ENCODE measurements at places on chromosomes 1 and 21.

- no peak for DNase-seq
Measured at GRCh38 chr1:12320486-12320885, 90.7 kb downstream of the VPS13D start.

DNA sequence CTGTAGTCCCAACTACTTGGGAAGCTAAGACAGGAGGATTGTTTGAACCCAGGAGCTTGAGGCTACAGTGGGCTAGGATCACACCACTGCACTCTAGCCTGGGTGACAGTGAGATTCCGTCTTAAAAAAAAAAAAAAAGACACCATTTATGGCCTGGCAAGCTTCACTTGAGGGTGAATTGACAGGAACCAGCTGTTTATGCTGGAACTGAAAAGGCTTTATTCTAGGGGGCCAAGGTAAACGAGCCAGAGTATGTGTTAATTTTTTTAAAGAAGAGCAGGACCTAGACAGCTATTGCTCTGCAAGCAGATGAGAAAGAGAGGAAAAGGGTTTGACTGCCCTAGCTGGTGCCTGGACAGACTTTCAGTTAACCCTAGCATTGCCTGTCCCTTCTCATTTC is 37.0 kb downstream of the S100A6 start:
- no peak for DNase-seq

DNA sequence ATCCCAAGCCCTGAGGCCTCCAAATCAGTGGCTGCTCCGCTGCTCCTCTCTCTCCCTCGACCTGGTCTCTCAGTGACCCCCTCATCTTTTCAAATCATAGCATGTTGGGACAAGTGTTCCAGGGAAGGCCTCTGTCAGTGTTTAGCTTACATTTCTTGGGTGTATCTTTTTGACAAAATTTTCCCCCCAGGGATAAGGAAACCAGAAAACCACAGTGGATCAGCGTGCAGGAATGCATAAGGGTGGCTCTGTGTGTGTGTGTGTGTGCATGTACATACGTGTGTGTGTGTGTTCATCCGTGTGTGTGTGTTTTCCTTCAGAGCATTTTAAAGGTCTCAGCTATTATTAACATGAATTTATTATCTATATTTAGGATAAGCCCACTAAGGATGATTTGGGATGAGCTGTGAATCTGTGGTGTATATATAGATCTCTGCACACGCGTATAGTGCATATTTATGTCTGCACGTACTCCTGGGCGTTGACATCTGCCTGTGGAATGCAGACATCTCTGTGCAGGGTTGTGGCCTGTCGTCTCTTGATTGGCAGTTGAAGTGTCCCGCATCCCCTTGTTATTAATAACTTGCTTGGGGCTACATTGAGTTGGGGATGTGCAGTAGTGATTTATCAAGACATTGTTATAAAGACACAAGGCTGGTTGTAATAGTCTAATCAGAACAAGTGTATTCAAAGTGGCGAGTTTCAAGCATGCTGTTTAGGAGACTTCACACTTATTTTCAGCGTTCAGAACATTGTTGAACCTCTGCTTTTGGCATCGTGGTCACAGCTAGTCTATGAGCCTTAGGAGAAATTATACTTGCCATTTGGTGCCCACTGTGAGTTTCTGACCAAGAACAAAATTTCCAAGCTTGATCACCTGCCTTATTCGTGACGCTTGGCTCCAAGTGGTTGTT is 55.6 kb downstream of the GALNT2 start:
- no peak for DNase-seq

DNA sequence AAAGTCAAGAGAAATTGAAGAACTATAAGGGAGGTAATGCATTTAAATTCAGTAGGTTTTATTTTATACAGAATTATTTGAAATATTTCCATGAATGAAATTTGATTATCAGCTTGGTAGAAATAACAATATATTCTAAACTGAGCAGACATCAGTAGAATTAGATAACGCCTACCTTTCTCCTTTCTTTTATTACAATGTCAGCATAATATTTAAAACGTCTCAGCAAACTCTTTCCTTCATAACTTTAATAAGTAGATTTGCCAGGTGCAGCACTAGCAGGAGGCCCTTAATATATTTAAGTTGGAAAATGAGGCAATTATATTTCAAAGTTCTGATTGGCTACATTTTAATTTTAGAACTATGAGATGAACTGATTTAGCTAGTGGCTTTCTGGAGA is 298.8 kb downstream of the BRINP3 start:
- no peak for DNase-seq

- no peak for DNase-seq
Measured at GRCh38 chr1:207822124-207822601, 70.3 kb downstream of the CD46 start.

Data from activated T-cell treated with anti-CD3 and anti-CD28 coated beads for 1 hour (primary cell).